ENCODE measurements at places on chromosomes 5 and 9.

- DNase-seq = no peak
Observed at GRCh38 chr9:33341182-33341581, 50.9 kb downstream of the NFX1 start.

DNA sequence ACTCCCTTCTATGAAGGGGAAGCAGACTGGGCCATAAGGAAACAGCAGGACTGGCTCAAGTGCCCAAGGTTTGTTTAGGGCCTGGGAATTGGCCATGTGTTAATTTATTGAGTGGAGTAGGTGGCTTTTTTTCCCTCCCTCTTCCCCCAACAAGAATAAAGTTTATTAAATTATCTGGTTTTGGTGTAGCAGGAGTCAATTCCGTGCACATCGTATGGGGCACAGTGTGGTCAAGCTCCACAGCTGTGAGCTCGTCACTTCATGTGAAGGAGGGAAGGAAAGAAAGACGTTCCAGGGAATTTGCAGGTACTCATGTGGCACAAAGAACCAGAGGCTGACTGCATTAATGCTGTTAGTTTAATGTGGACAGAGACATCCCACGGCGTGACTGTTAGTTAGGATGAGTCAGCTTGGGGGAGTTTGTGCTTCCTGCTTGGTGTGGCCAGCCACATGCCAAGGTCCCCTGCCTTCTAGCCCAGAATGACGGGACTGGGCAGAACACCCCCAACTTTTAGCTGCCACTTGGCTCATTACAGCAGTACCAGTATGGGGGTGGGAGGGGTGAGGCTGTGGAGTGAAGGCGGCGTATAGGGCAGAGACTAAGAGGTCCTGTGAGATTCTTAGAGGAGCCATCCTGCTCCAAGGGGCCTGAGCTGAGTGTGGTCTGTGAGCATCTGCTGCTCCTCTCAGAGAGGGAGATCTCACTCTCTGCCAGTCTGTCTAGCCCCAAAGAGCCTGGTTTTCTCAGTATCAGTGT lies 33.2 kb downstream of the CSF1R start:
- no peak for DNase-seq

- DNase-seq = no peak
Observed at GRCh38 chr5:80825786-80826460, 134.2 kb upstream of the RASGRF2 start.

GRCh38 chr9:92032891-92033290 lies 82.3 kb downstream of the SPTLC1 start:
- DNase-seq = no peak

DNA sequence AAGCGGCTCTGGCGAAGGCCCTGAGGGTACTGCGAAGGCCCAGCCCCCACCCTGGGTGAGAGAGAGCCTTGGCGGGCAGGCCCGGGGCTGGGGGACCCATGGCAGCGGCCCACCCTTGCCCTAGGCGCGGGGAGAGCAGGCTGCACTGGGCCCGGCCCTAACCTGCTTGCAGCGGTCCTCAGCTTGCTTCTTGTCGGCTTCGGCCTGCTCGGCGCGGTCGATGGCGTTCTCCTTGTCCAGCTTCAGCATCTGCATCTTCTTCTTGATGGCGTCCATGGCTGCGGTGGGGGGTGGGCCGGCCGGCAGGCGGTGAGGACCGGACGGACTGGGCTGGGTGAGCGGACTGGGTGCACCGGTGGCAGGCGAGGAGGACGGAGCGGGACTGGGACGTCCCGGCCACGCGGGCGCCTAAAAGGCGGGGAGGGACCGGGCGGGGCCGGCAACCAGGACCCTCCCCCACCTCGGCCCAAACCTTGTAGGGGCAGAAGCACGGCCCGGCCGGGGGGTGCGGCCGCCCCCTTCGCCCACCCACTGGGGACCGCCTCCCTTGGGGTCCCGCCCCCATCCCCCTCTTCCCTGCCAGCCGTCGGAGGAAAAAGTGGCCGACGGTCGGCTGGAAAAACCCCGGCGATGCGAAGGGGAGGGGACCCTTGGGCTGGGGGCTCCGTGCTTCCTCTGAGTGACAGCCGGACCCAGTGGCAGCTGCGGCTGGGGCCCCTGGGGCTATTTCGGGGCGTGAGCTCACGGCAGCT lies at the start of gene TPM2:
TPM2 (minus strand) TSS at position 384 of the 752 bp plus-strand sequence; CDS start at position 276, 108 bp downstream.
- DNase-seq = no peak

DNA sequence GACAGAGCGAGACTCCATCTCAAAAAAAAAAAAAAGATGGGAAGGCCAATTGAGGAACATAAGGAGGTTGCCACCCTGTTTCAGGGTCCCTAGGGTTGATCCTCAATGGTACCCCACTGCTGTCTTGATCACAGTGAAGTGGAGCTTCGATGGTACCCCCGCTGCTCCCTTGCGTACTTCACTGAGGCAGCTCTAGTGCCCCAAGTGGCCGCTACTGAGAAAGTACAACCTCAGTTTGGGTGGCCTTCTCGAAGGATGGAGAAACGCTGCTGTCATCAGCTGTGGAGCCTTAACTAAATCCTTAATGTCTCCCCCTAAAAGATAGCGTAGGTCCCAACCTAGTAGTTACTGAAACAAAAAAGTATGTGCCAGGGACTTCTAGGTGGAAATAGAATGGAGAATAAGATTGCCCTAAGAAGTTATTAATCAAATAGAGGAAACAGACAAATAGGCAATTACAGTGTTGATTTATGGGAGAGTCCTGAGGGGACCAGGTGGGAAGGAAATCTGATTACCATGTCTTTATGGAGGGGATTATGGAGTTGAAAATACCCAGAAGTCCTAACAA lies 6.3 kb downstream of the TESK1 start:
- peak; percentile 35 for DNase-seq

DNA sequence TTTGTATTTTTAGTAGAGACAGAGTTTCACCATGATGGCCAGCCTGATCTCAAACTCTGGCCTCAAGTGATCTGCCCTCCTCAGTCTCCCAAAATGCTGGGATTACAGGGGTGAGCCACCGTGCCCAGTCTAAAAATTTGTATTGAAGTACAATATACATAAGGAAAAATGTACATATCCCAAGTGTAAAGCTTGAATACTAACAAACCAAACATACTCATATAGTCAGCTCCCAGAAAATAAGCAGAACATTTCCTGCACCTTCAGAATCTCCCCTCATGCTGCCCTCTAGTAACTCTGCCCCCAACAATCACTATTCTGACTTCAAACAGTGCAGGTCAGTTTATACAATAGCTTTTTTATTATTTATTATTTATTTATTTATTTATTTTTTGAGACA lies 1.6 kb upstream of the NOL6 start:
- DNase-seq = no peak

GRCh38 chr5:91141642-91142041 lies 241.5 kb downstream of the ARRDC3 start:
- no peak for DNase-seq

- no peak for DNase-seq
Observed at GRCh38 chr9:134966270-134966669, 48.6 kb upstream of the FCN1 start.

GRCh38 chr9:19918630-19919029 lies 129.8 kb upstream of the SLC24A2 start:
- DNase-seq = no peak

DNA sequence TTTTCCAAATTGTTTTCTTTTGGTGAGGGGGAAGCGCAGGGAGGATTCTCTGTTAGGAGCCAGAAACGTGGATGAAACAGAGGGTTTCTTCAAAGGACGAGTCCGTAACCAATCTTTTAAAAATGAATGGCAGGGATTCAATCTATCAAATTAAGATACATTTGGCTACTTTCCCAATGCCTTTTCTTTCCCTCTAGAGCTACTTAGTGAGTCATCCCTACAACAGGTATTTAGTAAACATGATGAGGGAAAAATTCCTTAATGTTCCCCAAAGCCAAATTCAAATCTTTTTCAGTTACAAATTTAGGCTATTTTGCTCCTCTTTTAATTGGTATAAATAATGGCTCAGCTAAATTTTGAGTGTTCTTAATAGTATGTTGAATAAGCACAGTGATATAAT lies 366.4 kb upstream of the RIOK2 start:
- DNase-seq = no peak

DNA sequence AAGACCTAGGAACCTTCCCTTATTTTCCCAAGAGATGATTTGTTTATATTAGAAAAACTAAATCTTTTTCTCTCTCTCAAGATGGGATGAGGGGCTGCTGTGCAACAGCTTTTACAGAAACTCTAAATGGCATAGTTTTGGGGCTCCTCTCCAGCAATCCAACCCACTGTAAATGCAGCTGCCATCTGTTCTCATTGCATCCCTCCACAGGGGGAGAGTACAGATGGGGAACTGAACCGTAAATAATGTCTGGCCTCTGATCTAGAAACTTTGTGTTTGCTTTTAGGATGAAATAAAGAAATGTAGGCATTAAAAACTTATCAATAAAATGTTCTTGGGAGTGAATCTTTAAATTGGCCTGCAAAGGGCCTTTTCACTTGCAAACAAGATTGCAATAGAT lies 291.4 kb downstream of the MCTP1 start:
- DNase-seq = no peak

GRCh38 chr5:147160902-147161700 lies 73.7 kb upstream of the STK32A start:
- no peak for DNase-seq

- no peak for DNase-seq
Observed at GRCh38 chr5:179738742-179739141, 6.1 kb downstream of the MAML1 start.

- no peak for DNase-seq
Observed at GRCh38 chr9:33923998-33924701, 107.2 kb downstream of the UBE2R2 start.

DNA sequence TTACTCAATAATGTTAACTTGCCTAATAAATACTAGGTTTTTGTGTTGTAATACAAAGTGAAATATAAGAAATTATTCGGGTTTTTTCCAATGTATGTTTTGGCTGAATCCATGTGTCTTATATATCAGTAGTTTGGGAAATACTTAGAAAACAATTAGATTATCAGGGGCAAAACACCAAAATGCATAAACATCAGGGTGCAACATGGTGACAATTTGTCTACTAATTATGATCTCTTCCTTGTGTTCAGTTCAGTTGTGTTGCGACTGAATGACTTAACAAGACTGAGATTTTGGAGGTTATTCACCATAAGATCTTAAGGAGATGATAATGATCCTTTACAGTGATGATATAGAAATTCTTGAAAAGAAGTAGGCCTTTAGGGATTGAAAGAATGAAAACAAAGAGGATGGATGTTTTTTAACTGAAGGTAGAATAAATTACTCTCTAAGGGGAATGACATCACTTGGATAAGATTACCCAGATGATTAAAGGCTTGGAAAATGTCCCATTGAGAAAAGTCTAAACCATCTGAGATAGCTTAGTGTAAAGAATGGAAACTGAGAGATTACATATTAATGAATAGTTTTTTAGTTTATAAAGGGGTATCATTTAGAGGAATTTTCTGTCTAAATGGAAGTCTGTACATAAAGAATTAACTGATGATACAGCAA lies 415.8 kb downstream of the SPATA31D1 start:
- DNase-seq = no peak

- no peak for DNase-seq
Observed at GRCh38 chr9:114228016-114228808, 72.9 kb downstream of the COL27A1 start.

DNA sequence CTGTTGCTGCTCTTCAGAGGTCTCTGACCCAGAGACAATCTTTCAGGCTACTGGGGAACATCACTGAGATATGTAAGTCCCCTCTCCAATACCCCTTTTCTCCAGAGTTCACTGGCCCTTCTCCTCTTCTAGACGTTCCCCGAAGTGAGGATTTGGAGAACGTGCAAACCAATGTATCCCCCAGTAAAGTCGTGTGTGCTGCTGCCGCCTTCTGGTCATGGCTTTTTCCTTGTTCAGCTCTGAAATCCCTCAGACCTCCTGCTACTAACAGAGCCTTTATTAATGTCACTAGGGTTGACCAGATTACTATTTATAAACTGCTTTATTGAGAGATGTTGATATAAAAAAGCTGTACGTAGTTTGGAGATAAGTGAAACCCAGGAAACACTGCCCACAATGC lies 1028.6 kb downstream of the CDH9 start:
- no peak for DNase-seq

- no peak for DNase-seq
Observed at GRCh38 chr9:115135821-115136778, 18.1 kb upstream of the TNC start.

DNA sequence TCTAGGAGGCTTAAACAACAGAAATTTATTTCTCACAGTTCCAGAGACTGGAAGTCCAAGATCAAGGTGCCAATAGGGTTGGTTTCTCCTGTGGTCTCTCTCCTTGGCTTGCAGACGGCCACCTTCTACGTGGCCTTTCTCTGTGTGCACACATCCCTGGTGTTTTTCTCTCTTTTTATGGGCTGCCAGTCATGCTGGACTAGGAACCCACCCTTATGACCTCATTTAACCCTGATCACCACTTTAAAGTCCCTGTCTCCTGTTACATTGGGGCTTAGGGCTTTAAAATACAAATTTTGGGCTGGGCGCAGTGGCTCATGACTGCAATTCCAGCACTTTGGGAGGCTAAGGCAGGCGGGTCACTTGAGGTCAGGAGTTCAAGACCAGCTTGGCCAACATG lies 157.1 kb downstream of the TLE1 start:
- no peak for DNase-seq

DNA sequence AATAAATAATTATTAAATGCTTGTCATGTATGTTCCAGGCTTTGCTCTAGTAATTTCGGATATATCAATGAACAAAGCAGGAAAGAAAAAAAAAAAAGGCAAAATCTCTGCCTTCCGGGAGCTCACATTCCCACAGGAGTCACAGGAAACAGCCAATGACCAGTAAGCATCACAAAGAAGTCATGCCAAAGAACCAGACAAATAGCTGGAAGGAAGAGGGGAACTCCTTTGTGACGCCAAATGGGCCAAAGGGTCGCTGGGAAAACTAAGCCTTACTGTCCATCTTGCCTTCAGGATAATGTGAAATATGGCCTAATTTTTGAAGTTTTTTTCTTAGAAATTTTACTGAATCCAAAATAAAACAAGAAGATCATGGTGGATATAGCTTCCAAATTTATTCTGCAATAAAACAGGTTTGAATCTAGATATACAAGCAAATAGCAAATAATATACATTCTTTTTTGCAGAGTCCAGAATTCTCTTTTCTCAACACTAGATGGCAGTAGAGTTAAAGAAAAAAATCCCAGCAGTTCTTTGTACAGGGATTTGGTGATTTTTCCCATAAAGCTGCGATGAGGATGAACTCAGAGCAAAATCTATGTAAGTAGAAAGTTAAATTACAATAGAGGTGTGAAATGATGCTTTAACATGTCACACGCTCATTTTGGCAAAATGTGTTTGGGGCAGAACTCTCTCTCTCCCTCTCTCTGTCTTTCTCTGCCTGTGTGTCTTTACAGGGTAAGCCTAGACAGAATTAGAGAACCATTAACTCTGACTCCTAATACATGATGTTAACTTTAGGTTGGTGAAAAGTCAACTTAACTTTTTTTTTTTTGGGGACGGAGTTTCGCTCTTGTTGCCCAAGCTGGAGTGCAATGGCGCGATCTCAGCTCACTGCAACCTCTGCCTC lies 60.0 kb upstream of the TUT7 start:
- DNase-seq = no peak

GRCh38 chr5:126917918-126918614 lies 112.3 kb downstream of the MARCHF3 start:
- no peak for DNase-seq

GRCh38 chr5:59485107-59485506 lies 408.4 kb downstream of the PDE4D start:
- no peak for DNase-seq

GRCh38 chr9:89433826-89434225 lies 64.1 kb downstream of the SEMA4D start:
- no peak for DNase-seq

GRCh38 chr9:23551311-23551721 lies 274.7 kb downstream of the ELAVL2 start:
- DNase-seq = no peak
